ENCODE measurements at places on chromosomes 11 and 22. TPM values are rescaled to one million over a fixed set of nuclear protein-coding genes. Genes with fewer than 3 reads are reported as not detected.

OR4A16 gene
- total RNA-seq, result not detected

MS4A2 gene
- total RNA-seq, result not detected

GSC2 gene
- not detected for total RNA-seq

- DNase-seq, result no peak
Measured at GRCh38 chr11:64890522-64890939, 12.1 kb upstream of the EHD1 start.

DNA sequence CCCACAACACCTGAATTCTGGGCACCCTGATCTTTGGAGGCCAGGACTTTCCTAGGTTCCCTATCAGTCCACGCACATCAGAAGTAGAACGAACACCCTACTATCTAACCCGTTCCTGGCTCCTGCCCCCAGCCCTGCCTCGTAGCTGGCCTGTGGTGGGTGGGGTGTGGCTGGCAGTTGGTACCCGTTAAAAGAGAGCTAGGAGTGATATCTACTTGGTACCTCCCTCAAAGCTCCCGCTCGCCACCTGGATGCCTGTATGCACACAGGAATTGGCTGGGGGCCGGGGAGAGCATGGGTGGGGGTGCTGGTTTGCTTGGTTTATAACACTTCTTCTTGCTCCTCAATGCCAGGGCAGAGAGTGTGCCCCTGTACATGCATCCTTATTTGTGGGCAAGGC lies 14.0 kb upstream of the NECTIN1 start:
- no peak for DNase-seq

All from activated CD4-positive, alpha-beta T cell treated with anti-CD3 and anti-CD28 coated beads, Interleukin-2, amount 10 ng/mL, durations not matched to agents 7 days and 5 days (primary cell).